ENCODE measurements at places on chromosomes 3 and 15.
A peak's percentile ranks its signal among the peaks of the same experiment; 100 is the strongest.

GRCh38 chr3:124272605-124273151, 280.8 kb upstream of the ROPN1 start:
- peak; percentile 66 for DNase-seq

GRCh38 chr3:31882431-31882830, 98.6 kb downstream of the OSBPL10 start:
- DNase-seq: no peak

DNA sequence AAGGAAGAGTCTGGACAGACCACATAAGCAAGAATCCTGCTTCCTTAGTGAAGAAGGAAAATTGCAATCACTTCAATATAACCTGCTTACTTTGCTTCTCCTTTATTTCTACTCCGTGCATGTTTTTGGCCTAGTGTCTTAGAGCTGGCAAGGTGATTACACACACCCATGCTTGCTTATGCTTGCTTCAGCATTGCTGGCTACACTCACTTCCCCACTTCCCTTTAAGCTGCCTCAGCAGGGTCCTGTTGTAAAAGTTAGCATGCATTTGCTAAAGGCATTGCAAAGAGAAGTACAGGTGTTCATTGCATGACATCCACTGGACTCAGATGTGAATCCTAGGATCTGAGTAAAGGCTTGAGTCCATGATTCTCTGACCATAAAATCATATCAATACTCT, 47.5 kb upstream of the STT3B start:
- DNase-seq: no peak

GRCh38 chr3:48222616-48223513, at the start of gene CAMP:
TSS of gene CAMP (plus strand) at chr3:48223495. CDS start at chr3:48223512, 17 bp downstream.
- peak; percentile 87 for DNase-seq

DNA sequence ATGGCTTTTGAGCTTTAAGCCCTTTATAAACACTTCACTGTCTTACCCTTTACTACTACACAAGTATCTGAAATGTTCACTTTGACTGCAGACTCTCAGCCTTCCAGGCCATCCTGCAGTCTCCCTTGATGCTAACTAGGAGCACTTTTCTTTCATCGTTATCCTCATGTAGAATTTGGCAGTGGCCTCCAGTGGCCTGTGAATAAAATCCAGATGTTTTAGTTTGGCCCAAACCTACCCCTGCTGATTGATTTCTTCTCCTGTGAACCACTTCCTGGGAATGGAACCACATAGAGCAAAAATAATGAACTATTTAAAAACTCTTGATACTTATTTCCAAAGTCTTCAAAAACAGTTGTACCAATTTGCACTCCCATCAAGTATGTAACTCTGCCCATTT, 271.9 kb downstream of the FEZF2 start:
- DNase-seq: no peak

Measured in tibial artery (tissue), 4 donors.